AG09309 (cell line): ENCODE measurements at places on chromosomes 5 and 9.

GRCh38 chr9:14887149-14887548 lies 23.1 kb downstream of the FREM1 start:
- DNase-seq: no peak

DNA sequence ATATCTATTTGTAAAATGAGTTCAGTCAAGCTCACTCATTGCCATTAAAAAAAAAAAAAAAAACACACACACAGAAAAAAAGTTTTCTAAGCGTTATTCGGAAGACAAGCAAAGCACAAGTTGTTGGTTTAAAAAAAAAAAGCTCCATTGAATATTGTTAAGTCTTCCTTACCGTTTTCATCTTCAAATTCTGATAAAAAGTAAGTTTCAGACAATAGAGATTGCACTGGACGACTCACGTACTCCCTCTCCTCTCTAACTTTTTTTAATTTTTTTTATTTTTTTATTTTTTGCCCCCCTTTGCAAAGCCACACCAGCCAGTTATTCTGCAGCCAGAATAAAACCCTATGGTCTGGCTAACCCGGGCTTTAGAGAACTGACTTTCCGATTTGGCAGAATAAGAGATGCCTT lies 544 bp downstream of the ADAMTS6 start:
- DNase-seq: no peak

DNA sequence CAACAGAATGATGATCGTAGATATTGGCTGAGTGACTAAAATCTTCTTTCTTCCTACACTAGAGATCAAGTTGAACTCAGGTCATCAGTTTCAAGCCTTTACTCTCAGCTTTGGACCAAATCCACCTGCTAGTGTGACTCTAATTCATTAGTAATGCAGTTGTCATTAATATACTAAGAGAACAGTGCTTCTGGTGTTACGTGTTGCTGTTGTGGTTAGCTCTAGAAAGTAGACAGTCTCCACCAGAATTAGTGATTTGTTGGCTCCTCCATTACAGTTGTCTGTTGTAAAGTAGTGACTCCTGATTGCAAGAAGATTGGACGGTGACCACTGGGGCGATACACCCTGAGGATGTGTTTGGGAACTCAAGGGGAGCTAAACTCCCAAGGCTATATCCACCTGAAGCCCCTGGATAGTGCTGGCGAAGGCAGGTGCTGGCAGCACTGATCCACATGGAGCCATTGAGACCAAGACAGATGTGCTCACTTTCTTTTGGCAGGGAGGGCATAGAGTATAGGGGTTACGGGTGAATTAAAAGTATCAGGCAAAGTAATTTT lies 3.1 kb downstream of the CAMK4 start:
- DNase-seq: no peak

DNA sequence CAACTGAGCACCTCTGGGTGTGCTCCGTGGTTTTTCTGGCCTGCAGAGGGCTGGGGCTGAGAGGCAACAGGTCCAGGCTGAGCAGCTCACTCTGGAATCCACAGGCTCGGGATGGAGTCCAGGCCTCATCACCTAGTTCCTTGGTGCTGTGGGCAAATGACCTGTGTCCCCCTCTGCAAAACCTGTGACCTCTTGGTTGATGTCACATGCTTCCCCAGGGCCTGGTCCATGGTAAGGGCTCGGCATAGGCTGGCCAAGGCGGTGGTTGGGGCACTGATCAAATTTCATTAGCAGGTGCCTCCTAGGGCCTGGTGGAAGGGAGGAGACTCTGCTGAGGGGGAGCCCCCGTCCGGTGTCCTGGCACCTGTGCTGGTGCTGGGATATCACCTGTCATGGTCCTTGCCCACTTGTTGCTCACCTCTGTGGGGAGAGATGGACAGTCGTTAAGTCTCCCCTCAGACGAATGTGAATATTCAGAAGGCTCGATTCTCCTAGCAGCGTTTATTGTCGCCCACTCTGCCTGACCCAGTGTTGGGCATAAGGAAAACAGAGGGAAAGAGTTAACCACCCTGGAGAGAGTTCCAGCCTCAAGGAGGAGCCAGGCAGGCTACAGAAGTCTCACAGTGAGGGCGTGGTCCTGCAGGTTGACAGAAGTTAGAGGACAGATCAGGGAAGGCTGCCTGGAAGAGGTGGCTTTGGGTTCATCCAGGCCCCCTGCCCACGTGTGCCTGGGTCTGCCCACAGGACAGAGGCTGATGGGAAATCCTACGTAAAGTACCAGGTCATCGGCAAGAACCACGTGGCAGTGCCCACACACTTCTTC lies 3.5 kb downstream of the ENDOG start:
- DNase-seq: no peak

DNA sequence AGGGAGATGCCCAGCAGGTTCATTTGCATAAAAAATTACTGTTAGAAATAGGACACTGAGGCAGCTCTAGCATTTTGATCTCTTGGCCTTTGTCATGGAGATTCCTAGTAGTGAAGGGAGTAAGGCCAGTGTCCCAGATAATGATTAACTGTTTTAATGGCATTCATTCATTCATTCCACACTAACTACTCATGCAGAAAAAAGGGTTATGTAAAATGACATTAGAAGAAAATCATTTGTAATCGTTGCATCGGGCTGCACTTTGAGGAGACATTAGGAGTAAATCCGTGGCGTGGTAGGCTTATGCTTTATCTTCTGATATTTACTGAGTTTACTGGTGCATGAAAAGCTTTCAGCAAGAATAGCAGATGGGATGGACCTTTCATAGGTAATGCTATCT lies 82.6 kb upstream of the GRHPR start:
- no peak for DNase-seq

DNA sequence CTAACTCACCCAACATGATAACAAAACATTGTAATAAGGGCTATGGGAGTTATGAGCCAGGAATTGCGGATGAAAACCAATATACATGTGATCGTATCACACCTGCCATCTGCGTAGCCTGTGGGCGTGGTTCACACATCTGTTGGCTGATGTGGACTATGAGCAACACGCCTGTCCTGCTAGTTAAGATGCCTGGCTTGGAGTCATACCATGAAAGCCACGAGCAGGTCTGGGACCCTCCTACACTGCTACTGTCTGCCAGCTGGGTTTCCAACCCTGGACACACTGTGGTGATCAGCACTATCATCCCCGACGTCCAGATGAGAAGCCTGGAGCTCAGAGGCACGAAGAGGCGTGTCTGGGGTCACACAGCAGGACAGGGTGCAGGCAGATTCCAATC lies 40.2 kb downstream of the STK10 start:
- DNase-seq: no peak

- DNase-seq: no peak
Observed at GRCh38 chr9:117932585-117932984, 228.4 kb downstream of the TLR4 start.

- no peak for DNase-seq
Observed at GRCh38 chr9:36276781-36277181, 18.5 kb upstream of the GNE start.

- peak; percentile 21 for DNase-seq
Observed at GRCh38 chr5:103041071-103041676, 78.8 kb downstream of the GIN1 start.

DNA sequence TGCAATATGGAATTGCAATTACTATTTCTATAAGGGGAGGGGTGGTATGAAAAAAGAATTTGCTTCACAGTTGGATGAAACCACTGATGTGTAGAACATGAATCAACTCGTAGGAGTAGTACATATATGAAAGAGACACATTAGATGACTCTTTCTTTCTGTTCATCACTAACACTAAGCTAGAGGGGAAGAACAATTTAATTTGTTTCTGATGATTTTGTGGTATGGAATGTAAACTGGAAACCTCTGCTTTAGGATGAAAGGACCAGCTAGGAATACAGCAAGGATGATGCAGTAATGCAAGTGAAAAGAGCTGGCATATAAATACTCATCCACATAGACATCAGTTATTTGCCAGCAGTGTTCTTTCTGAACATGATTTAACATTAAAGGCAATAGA lies 113.4 kb downstream of the PAPPA start:
- no peak for DNase-seq

DNA sequence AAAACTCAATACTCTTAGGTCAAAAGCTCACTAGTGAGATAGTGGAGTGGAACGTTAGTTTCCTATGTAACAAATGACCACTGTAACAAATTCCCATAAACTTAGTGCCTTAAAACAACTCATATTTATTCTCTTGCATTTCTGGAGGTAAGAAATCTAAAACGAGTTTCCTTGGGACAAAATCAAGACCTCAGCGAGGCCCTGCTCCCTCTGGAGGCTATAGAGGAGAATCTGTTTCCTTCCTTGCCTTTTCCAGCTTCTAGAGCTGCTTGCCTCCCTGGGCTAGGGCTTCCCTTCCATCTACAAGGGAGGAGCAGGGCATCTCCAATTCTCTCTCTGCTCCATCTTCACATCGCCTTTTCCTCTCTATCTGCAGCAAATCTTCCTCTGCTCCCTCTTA lies 32.0 kb downstream of the SEMA5A start:
- no peak for DNase-seq

GRCh38 chr5:164497311-164498064 lies 992.1 kb downstream of the MAT2B start:
- DNase-seq: no peak

- DNase-seq: no peak
Observed at GRCh38 chr9:124657516-124657915, 113.6 kb downstream of the NR6A1 start.

DNA sequence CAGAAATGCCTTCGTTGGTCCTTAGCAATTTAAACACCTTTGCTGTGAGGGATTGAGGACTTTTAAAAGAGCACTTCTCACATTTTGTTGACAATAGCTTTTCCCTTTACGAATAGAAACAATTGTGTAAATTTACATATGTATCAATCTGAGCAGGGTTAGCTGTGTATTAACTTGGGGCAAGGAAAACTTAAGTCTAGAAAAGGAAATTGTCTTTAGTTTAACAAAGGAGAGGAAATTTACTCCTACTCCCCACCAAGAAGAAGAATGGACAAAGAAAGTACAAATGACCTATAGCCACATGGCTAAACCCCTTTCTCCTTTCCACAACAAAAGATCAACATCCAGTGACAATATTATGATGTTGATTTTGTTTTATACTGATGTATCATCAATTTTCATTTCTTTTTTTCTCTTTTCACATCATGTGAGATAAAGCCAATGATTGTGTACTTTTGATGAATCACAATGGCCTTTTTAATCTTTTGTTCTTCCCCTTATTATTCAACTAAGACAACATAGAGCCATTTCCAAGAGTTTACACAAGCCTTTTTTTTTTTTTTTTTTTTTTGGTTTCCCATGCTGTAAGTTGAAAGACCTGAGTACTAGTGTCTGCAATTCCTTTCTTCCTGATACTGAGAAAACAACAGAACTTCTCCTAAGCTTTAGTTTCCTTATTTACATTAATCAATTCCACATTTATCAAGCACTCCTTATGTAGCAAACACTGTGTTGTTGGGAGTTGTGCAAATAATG lies 19.0 kb downstream of the FOXB2 start:
- DNase-seq: no peak

DNA sequence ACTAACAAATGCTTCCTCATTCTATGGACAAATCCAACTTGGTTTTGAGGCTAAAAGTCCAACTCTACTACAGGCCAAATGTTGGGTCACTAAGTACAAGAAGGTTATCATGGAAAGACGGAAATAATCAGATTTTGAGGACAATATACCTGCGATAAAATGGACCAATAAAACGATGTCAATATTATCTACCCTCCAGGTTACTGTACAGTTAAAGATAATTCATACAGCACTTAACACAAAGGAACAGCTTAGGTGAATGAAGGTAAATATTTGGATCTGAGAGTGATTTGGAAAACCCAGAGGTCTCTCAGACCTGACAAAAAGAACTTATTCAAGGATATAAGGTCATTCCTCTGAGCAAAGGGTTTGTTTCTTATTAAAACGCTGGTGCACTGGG lies 329.5 kb upstream of the PUM3 start:
- DNase-seq: no peak

GRCh38 chr9:98654247-98654646 lies 54.5 kb downstream of the GABBR2 start:
- peak; percentile 64 for DNase-seq

DNA sequence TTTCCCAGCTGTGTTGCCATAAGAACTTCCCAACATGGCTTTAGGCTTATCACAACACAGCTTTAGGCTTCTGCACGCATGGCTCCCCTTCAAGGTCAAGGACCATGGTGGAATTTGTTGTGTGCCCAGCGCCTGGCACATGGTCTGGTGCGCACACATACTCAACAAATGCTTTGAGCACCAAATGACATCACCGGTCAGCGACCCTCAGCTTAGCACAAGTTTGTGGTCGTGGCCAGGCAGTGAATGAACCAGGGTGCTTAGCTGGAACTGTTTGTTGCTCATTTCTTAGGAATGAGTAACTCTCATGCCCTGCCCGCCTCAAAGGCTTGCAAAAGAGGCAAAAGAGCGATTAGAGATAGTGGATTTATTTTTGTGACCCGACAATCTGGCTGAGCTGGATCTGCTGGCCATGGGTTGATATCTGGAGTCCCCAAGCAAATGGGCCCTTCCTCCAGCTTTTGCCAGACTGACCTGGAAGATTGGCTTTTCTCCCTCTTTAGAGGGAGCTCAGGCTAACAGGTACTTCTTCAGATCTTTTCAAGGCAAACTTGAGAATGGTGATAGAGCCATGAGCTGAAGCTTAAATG lies 58.9 kb downstream of the DAP start:
- DNase-seq: no peak

DNA sequence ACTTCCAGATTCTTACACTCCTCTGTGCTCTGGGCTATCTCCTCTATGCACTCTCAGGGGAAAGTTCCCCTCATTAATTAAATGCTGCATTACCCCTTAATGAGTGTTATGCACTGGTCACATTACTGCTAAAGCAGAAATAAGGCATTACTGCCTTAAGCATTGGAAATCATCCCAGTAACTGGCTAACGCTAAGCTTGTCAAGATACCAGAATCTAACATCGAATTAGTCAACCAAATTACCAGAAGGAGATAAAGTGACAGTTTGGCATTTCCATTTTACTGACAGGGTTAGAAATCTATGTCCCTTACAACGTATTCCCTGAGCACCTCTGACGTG lies 69.5 kb upstream of the FAM169A start:
- DNase-seq: no peak

DNA sequence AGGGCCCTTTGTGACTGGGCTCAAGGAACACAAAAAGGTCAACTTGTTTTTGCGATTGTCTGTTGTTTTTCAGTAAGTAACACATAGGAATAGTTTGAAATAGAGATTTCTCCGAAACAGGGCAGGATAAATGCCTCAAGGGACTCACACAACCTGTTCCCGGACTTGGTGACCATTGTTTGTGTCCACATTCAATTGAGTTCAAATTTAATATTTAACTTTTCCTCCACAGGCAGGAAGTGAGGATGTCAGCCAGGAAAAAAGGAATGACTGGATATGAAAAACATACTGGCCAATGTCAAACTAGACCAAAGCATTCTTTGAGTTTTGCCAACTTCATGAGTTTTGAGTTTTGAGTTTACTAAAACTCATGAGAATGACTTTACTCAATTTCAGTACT lies 72.7 kb downstream of the SPATA31C2 start:
- no peak for DNase-seq

DNA sequence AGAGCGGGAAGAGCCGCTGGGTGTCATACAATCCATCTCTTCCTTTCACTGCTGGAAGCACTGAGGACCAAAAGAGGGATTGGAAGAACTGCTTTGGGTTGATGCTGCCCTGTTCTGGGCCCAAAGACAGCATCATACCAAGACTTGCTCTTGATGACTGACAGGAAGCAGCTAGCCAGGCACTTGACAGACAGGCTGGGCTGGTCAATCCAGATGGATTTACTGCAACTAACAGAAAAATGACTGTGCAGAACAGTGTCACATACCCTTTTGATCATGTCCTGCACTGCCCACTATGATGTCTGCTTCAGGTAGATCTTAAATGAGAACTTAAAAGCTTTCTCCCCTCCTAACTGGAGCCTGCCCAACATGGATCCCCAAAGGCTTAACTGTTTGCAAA lies 157.6 kb downstream of the CRB2 start:
- DNase-seq: no peak

- peak; percentile 84 for DNase-seq
Observed at GRCh38 chr5:177497292-177498012, at the start of gene PDLIM7. TSS of gene PDLIM7 (minus strand) at chr5:177497604. CDS start at chr5:177496512, 1,092 bp downstream.
